Inflammatory macrophage treated with lipopolysaccharide for 1 hour (primary cell): ENCODE measurements at places on chromosomes 13 and 19.

DNA sequence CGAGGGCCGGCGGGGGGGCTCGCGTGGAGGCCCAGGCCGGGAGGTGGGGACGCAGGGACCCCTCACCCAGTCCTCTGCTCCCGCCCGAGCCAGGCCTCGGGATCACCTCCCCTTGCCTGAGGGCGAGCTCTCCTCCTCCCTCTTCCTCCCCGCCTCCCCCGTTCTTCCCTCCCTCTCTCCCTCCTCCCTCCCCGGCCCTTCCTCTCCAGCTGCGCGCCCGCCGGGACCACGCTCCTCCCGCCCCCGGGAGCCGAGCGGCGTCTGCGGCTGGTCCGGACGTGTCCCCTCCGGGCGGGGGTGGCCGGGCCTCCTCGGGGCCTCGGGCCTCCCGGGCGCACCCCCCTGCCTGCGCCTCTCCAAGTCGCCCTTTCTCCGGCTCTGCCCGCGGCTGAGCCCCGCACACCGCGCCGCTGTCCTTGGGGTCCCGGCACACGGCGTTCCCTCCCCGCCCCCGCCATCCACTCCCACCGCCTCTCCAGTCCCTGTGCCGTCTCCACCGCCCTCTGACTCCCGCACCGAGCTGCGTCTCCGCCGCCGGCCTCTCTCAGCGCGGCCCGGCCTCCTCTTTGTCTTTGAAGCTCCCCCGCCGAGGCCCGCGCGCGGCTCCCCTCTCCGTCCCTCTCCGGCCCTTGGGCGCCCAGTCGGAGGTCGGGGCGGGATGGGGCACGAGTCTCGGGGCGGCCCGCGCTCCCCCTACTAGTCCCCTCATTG lies 5.7 kb downstream of the SOX1 start:
- no peak for DNase-seq

GRCh38 chr13:110126391-110126961 lies 180.5 kb downstream of the COL4A1 start:
- DNase-seq, result peak; percentile 10

- no peak for DNase-seq
These were observed 10.7 kb downstream of the AP2S1 start for GRCh38 chr19:46839752-46840497.

DNA sequence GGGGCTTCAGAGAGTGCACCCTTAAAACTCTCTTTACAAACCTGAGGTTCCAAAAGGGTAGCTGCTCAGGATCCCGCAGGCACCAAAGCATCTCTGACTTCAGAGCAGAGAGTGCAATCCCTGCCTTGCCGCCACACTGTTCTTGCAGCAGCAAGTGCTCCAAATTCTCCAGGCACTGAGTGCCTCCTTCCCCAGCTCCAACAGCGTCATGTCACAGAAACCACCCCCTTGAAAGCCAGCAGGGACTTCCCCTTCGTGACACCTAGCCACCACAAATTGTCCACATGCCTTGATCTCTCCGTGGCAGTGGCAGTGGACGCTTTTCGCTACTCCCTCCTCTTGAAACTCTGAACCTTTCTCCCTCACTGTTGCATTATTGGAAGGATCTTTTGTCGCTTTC lies 39.9 kb downstream of the MBNL2 start:
- DNase-seq, result no peak

GRCh38 chr13:98978280-98978679 lies 416 bp upstream of the DOCK9 start:
- no peak for DNase-seq

- no peak for DNase-seq
These were observed 13.1 kb downstream of the ERFL start for GRCh38 chr19:41915021-41915775.
